ENCODE measurements at places on chromosomes 7 and 10.
A peak's percentile ranks its signal among the peaks of the same experiment; 100 is the strongest.

DNA sequence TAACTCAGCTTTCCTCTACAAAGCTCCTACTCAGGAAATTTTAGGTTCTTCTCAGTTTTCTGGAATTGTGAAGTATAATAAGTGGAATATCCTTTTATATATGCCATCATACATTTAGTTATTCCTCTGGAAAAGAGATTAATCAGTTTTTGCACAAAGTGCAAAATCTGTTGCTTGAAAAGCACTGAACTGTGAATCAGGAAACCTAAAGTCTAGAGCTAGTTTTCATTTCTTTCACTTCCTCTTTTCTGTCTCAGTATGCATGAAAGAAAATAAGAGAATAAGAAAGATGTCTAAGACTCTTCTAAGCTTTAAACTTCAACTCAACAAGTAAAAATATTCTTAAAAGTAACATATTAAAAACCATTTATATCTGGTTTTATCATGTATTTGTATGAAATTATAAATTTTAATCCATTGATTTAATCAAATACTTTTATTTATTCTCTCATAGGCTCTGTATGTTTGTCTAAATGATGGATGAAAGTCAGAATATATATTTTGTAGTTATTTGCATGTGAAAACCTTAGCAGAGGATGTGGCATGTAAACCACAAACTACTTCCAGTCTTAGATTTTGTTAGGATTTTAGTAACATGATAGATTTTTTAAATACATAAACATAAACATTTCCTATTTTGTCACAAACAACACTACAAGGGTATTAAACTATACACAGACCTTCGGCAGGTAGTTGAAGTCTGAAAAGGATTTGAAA lies 1073.0 kb downstream of the XPNPEP1 start:
- no peak for DNase-seq

GRCh38 chr10:130359711-130360110 lies 223.5 kb downstream of the GLRX3 start:
- peak; percentile 27 for DNase-seq

- peak; percentile 60 for DNase-seq
Observed at GRCh38 chr10:75408911-75409885, 7.6 kb upstream of the ZNF503 start.

DNA sequence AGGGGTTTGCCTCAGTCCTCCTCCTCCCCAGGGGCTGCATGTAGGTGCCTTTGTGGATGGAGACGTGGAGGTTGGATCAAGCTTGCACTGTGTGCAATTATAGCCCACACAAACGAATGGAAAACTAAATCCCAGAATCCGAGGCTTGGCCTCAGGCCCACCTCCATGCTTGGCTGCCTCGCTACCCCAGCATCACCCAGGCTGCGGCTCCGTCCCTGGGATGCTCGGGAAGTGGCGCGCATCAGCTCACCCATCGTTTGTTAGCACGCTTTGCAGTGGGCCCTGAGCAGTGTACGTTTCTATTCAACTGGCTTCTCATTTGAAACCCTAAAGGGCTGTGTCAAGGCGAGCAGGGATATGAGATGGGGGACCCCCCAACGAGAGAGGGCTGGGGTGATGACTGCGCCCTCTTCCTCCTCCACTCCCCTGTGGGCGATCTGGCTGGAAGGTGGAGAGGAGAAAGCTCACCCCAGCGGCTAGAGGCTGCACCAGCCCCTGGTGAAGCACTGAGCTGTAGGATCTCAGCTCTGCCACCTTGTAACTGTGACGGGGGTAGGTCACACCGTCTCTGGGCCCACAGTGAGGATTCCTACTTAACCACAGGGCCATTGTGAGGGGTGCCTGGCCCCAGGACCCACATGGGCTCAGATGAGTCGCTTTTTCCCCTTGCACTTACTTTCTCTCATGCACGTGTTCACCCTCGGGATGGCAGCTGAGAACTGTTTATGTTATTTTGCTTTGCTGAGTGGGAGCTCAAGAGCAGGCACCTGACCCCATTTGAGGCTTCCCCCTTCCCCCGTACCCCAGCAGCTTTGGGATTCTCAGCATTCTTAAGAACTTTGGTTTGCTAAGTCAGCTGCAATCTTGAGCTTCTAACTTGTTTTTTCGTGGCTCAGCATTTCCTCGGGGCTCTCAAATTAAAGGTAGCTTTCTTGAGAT lies 12.7 kb upstream of the BTBD16 start:
- peak; percentile 65 for DNase-seq

DNA sequence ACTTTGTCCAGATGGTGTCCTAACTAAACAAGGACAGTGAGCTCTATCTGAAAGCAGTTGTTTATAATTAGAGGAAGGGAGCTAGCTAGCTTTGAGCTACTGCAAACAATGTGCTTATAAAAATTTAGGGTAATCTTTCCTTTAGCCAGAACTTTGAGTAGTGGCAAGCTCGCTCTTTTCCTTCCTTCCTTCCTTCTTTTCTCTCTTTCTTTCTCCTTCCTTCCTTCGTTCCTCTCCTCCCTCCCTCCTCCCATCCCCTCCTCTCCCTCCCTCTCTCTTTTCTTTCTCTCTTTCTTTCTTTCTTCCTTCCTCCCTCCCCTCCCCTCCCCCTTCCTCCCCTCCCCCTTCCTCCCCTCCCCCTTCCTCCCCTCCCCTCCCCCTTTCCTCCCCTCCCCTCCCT lies 520.1 kb downstream of the INHBA start:
- no peak for DNase-seq

DNA sequence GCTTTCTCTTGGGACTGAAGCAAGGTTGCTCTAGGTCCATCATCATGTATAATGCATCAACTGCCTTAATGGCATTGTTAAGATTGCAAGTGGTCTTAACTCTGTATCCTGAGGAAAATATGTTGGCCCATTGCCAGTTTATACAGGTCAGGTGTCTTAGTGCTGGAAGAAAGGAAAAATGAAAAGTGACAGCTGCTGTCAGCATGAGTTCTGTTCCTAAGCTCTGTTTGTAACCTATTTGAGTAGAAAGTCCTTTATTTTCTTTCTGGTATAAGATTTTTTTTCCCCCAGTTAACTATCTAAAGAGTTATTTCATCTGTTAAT lies 127.2 kb downstream of the SRI start:
- no peak for DNase-seq
